ENCODE measurements at places on chromosomes 12 and 14.

- no peak for DNase-seq
Observed at GRCh38 chr12:110557300-110557699, 25.8 kb downstream of the PPTC7 start.

DNA sequence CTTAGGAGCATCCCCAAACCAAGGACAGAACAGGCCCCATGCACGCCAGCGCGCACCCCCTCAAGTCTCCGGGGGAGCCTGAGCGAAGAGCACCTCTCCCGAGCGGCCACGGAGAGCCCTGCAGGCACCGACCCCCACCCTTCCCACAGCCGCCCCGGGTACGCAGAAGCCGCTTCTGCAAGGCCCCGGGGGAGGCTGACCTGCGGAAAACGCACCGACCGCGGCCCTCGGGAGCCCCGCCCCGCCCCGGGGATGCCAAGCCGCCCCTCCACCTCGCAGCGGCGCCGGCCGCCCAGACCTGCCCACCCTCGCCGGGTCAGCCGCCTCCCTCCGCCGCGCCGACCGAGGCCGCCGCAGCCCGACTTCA is 385 bp downstream of the CAPRIN2 start:
- DNase-seq = no peak

- DNase-seq = no peak
Observed at GRCh38 chr14:45298423-45299117, 45.6 kb upstream of the MIS18BP1 start.

DNA sequence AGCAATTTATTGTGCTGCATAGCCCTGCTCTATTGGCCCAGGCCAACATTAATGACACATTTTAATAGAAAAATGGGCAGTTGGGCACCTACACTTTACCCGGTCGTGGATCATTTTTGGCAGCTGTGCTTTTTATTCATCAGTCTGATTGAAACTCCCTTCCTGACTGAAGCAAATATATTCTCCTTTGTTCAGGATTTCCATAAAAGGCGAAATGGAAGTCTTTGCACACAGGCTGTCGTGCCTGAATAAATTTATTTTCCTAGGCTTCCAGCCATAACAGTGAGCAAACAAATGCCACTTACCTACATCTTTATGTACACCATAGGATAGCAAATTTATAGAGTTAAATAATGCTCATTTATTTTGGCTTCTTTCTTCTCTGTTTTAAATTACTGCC is 480.7 kb upstream of the DCN start:
- no peak for DNase-seq

- DNase-seq = no peak
Observed at GRCh38 chr14:72906879-72907278, 13.0 kb upstream of the DPF3 start.

DNA sequence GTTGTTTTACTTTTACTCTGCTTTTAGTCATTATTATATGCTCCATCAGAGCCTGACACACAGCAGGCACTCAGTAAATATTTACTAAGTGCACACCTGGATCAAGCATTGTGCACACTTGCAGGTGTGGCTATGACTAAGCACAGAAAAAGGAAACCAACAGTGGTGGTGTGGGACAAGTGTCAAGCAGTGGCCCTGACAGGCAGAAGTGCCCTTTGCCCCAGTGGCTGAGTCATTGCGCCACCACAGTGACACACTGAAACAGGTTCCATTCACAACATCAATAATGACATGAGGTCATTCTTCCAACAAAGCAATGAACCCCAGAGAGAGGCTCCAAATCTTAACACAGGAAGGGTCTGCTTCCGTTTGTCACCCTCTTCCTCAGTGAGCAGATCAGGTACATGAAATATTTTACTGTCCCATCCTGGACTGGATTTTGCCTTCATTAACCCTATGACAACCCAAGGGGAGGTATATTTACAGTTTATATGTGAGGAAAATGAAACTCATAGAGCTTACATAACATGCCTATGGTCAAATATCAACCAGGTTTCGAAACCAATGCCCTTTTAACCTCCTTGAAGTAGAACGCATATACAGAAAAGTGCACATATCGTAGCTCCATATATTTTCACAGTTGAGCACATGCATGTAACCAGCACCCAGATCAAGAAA is 82.6 kb upstream of the GTF2A1 start:
- no peak for DNase-seq

- DNase-seq = no peak
Observed at GRCh38 chr12:31005944-31006361, 67.7 kb upstream of the DDX11 start.

- DNase-seq = no peak
Observed at GRCh38 chr12:32532951-32533350, 133.6 kb downstream of the FGD4 start.

DNA sequence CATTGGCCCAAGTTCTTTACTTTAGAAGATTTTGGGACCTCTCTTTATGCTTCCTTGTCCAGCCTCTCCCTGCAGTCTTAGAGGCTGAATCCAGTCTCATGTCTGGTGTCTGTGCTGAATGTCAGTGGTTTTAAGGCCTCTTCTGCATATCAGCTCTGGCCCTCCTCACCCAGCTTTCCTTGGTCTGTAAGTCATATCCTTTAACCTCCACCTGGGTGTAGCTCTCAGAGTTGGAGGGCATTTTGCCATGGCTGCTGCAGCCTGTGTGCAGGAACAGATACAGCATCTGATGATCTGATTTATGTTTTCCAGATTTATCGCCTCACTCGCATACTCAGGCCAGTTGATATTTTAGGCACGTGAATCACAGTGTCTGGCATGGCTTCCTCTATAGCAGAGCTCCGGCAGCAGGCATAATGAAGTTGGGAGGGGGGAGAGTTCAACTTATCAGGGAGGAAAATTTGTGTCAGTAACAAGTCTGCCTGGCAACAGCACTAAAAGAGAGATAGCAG is 335.0 kb downstream of the PCNX1 start:
- DNase-seq = no peak

GRCh38 chr14:72452774-72453173 is 441.1 kb downstream of the DPF3 start:
- no peak for DNase-seq

DNA sequence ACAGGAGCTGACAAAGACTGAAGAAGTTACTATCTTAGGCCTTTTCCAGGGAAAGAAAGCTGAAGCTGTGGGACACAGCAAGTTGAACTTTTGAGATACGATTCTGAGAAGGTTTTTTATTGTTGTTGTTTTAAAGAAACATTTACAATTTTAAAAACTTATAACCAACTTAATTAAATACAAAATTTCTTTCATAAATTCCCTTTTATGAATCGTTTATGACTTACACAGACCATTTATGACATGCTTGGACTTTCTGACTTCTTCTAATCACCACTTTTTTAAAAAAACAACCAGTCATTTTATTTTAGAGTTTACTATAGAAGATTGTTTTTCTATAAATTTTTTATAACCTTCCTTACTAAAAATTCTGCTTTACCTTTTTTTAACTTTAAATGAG is 68.7 kb downstream of the DHRS2 start:
- DNase-seq = no peak

GRCh38 chr12:109937371-109937770 is 37.3 kb downstream of the TCHP start:
- no peak for DNase-seq

DNA sequence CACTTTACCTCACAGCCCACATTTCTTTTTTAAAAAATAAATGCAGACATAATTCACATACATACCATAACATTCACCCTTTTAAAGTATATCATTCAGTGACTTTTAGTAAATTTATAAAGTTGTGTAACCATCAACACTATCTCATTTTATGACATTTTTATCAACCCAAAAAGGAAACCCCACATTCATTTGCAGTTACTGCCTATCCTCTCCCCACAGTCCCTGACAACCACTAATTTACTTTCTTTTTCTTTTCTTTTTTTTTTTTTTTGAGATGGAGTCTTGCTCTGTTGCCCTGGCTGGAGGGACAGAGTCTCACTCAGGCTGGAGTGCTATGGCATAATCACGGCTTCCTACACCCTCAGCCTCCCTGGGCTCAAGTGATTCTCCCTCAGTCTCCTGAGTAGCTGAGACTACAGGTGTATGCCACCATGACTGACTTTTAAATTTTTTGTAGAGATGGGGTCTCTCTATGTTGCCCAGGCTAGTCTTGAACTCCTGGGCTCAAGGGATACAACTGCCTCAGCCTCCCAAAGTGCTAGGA is 1.5 kb upstream of the EP400 start:
- DNase-seq = no peak

DNA sequence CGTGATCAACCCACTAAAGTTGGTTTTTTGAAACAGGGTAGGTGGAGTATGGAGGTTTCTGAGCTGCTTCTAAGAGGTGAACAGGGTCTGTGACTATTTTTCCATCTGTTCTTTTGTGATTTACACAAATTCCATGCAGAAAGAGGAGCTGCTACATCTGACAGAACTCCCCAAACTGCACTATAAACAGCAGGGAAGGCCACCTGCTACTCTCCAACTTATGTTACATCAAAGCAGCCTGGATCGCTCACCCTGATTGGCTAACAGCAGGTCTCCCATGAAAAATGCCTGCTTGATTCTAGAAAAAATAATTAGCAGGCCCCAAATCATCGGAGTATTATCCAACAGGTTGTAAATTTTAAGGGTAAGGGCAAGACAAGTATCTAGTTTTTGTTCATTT is 282.9 kb upstream of the FLRT2 start:
- DNase-seq = no peak

- DNase-seq = no peak
Observed at GRCh38 chr14:38124506-38124905, 83.2 kb upstream of the SSTR1 start.

- no peak for DNase-seq
Observed at GRCh38 chr14:100735271-100735670, 8.6 kb downstream of the DLK1 start.

GRCh38 chr14:97331058-97331457 is 533.9 kb downstream of the VRK1 start:
- DNase-seq = no peak

- DNase-seq = no peak
Observed at GRCh38 chr12:40016980-40017379, 88.9 kb downstream of the SLC2A13 start.

- no peak for DNase-seq
Observed at GRCh38 chr12:70989232-70989631, 68.7 kb upstream of the PTPRR start.

GRCh38 chr14:73877790-73878189 is 8.9 kb upstream of the ZNF410 start:
- DNase-seq = no peak

DNA sequence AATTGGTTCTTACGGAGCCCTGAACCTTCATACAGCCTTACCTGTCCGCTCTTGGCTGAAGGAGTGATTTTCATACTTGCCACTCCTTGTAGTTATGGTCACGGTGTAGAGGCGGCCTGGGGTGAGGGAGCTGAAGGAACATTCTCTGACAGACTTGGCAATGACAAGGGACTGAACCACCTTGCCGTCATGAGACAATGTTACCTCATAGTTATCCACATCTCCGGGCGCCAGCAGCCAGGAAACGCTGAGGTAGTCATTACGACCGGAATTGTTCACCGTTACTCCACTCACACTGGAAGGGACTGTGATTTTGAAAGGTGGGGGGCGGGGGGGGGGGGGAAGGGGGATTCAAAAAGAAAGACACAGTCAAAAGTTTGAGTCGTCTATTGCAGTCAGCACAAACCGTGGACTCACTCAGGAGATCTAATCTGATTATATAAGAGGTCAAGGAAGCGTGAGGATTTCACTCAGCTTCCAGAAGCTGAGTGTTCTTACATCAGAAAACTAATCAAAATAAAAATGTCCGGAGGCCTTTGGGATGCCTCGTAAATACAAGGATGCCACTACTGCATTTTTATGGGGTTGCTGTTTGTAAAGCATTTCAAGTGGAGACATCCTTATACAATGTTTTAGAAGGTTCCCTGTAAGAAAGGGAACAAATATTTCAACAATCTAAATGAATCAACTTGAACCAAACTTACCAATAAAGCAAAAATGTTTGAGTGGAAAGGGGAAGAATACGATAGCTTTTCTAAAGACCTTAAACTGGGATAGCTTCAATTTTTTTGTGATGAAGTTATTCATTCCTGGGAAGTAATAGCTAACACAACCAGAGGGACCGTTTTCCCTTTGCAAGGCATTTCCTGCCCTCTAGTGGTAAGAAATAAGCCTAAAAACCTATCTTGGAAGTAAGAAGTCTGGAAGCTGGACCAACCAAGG is 60.6 kb downstream of the PTPRB start:
- peak; percentile 31 for DNase-seq

- no peak for DNase-seq
Observed at GRCh38 chr14:23548351-23549318, 2.9 kb downstream of the ZFHX2 start.

DNA sequence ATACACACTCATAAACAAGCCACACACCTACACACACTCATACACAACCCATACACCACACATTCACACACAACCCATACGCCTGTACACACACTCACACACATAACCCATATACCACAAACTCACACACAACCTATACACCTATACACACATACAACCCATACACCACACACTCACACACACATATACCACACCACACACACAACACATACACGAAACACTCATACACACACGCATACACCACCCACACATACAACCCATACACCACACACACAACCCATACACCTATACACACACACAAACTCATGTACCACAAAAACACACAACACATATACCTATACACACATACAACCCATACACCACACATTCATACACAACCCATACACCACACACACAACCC is 164.3 kb downstream of the TMEM121 start:
- DNase-seq = no peak

GRCh38 chr12:57547288-57548012 is 458 bp upstream of the DCTN2 start:
- DNase-seq = no peak

- DNase-seq = no peak
Observed at GRCh38 chr12:45324391-45324790, 108.5 kb downstream of the ANO6 start.

GRCh38 chr12:128818065-128819022 is 5.4 kb downstream of the SLC15A4 start:
- no peak for DNase-seq

DNA sequence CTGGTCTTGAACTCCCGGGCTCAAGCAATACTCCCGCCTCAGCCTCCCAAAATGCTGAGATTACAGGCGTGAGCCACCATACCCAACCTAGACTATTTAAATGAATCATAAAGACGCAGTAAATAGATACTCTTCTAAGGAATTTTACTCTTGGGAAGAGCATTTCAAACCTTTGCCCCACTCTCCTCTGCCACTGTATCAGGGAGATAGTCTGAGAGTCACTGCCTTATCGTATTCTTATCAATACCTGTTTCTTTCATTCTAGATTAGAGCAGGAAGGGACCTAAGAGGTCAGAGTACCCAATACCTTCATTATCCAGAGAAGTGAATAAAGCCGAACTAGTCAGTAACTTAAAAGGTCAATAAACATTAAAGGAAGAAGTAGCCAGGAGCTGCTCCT is 15.8 kb downstream of the GXYLT1 start:
- DNase-seq = no peak

- no peak for DNase-seq
Observed at GRCh38 chr12:60174941-60175340, 579.1 kb downstream of the SLC16A7 start.

GRCh38 chr12:52662918-52663229 is 10.9 kb upstream of the KRT2 start:
- DNase-seq = no peak

- DNase-seq = peak; percentile 60
Observed at GRCh38 chr14:21068521-21069387, 1.4 kb upstream of the ARHGEF40 start.

GRCh38 chr12:96208801-96209549 is 14.8 kb downstream of the ELK3 start:
- peak; percentile 74 for DNase-seq

- DNase-seq = no peak
Observed at GRCh38 chr12:12436831-12437345, 80.0 kb downstream of the BORCS5 start.
